RPMI7951 (cell line): ENCODE measurements at places on chromosomes 7 and 10. TPM values are rescaled to one million over a fixed set of nuclear protein-coding genes. Genes with fewer than 3 reads are reported as not detected.

Gene GPR15LG
- total RNA-seq, result not detected in 2 replicates

Gene SFRP5
- not detected in 2 replicates for total RNA-seq

Gene TMEM184A
- total RNA-seq, result 0.10 TPM in 1 of 2 replicates, not detected in the other

Gene PNLIPRP1
- total RNA-seq, result not detected in 2 replicates

Gene RUFY2
- total RNA-seq, result 13.7 and 18.5 TPM in 2 replicates

Gene ZNHIT1
- total RNA-seq, result 121 and 160 TPM in 2 replicates
